H9 (cell line): ENCODE measurements at places on chromosomes 11 and 22.
A peak's percentile ranks its signal among the peaks of the same experiment; 100 is the strongest.

GRCh38 chr22:20211997-20212753 lies 55.9 kb downstream of the RTN4R start:
- no peak for DNase-seq

DNA sequence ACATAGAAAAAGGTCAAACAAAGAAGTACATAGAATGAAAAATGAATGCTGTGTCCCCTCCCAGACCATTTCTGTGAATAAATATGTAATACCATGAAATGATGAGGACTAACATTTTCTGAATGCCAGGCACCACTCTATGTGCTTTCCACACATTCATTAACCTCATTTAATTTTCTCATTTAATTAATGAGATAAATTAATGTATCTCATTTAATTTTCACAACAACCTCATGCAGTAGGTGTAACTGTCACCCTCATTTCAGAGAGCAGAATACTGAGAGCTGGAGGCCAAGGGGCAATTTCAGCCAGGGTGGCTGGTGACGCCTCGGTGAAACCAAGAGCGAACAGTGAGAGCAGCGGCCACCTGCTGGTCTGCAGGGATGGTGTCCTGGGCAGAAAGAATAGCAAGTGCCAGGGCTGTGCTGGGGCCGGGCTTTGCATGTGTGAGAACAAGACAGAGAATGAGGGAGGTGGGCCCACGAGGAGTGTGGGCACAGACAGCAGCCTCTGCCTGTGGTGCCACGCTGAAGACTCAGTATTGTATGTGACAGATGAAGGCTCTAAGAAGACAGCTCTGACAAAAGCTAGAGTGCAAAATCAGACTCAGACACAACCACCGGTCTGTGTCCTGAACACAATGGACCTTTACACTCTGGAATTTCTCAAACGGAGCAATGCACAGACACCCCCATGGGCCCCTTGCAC lies 1.8 kb upstream of the SERPIND1 start:
- DNase-seq = no peak

DNA sequence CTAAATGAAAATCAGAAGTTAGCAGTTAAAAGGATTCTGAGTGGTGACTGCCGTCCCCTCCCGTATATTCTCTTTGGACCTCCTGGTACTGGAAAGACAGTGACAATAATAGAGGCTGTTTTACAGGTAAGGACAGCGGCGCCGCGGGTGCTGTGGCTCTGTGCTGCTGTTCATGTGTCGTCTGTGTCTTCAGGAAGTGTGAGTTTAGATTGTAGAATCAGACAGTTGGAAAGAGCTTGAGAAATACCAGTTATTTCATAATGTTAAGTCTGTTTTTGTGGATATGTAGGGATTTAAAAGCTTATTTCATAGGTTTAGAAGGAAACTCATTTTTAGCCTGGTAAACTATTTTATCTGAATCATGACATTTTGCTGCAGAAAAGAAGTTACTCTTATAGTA lies 27.4 kb upstream of the PANX2 start:
- DNase-seq = no peak

DNA sequence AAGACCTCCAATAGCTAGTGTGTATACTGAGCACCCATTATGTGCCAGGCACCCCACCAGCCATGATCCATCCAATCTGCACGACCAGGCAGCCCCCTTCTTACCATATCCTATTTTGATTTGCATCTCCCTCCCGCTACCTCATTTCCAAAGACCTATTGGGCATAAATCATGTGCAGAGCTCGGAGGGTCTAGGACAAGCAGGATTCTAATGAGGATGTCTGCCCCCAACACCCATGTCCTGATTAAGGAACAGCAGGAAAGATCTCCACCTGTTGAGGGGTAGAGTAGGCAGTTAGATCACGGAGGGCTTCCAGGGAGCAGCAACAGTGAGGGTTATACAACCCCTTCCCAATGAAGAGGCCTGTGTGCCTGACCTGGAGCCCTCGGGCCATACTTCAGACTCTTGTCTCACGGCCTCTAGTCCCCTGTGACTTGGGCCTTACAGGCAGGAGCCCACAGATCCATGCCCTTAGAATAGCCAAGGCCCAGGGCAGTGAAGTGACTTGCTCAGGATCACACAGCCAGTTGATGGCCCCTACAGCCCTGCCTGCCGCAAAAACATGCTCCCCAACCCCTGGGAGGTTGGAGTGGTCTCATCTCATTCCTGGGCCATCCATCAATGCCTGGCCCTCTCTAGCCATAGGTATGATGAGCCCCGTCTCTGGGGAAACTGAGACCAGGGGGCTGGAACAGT lies 3.5 kb downstream of the RAB3IL1 start:
- DNase-seq = no peak

DNA sequence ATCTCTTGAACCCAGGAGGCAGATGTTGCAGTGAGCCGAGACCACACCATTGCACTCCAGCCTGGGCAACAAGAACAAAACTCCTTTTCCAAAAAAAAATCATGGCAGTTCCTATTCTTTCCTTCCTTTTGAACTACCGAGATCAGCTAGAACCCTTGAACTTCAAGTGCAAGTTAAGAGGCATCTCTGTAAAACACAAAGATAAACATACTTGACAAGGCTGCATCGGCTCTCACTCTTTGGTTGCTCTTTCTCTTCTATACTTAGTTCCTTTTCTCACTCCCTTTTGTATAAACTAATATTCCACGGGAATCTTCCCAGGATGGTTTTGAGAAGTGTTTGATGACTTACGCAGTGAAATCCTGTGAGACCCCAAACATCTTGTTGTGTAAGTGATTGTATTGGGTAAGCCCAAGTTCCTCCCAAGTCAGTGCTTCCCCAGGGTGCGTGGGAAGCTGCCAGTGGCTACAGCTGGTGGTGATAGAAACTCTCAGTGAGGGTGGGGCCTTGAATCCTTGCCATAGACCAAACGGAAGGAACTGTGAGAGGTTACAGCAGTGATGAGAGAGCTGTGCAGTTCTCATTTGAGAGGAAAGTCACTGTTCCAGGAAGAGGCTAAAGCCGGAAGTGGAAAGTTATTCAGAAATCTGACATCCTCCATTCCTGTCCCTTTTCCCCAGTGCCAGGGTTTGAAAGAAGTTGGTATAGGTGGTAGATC lies 24.1 kb upstream of the CDC42EP2 start:
- no peak for DNase-seq

GRCh38 chr11:46463701-46464421 lies 72.3 kb upstream of the CHRM4 start:
- DNase-seq = no peak

DNA sequence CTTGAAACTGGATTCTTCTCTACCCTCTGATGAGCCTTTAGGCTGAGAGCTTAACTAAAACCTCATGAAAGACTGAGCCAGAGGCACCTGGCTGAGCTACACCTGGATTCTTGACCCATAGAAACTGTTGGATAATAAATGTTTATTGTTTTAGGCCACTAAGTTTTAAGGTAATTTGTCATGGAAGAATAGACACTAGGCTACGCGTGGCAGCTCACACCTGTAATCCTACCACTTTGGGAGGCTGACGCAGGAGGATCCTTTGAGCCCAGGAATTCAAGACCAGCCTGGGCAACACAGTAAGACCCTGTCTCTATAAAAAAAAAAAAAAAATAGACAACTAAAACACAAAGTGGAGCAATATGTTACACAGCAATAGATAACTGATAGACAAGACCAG lies 29.2 kb upstream of the UPB1 start:
- no peak for DNase-seq

DNA sequence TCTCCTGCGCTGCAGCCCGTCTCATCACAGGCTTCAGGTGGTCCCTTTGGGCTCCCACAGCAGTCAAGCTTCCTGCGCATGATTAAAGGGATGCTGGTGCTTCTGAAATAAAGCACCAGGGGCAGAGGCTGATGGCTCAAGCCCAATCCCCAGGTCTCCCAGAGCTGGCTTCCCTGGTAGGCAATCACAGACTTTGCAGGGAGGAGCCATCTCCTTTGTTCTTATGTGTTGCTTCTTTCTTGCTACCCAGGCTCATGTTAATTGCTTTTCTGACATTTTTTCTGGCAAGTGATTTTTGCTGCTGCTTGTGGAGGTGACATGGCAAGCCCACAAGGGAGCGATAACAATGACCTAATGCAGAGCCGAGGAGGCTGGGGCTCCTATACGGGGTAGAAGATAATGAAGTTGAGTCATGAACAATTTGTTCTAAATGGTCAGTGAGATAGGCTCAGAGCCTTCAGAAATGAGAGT lies 25.2 kb upstream of the PLET1 start:
- DNase-seq = no peak

- DNase-seq = peak; percentile 83
Observed at GRCh38 chr22:46355369-46355995, 20.0 kb downstream of the TRMU start.

DNA sequence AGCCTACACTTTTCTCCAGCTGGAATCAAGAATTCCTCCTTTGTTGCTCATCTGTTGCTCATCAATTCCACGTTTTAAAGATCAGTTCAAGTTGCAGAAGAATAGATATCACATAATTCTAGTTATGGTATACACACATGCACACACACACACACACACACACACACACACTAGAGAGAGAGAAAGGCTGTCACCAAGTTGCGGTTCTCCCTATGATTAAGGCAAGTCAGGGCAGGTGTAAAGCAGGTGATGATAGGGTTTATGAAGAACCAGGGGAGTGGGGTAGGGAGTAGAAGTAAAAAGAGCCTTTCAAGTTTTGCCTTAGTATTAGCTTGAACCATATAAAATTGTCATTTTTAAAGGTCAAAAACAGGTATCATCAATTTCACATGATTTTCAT lies 31.7 kb upstream of the TMPRSS4 start:
- no peak for DNase-seq

GRCh38 chr11:128934351-128934750 lies 8.3 kb downstream of the TP53AIP1 start:
- no peak for DNase-seq
